ENCODE measurements at places on chromosomes 4 and X.

GRCh38 chr4:148539387-148539786 is 97.2 kb upstream of the NR3C2 start:
- no peaks in the 10 kb centered on the region for H3K27me3 ChIP-seq
- peak; percentile 73 for DNase-seq
- H3K36me3 ChIP-seq = no peaks in the 10 kb centered on the region
- peaks cover 10% of the 10 kb centered on the region for H3K4me1 ChIP-seq

DNA sequence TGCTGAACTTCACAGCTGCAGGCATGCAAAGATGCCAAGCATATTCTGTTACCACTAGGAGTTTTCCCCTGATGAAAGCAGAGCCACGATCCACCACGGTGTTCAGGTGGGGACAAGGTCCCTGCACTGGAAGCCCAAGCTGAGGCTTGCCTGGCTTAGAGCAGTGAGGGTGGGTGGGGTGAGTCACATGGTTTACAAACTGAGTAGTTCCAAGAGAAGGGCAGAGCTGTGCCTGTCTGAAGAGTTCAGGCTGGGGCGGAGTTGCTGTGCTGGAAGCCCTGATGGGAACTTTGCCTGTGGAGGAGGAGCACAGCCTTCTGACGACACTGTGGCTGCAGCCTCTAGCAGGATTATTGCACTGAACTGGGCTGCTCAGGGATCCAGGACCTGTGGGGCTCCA is 45.5 kb downstream of the FAM9B start:
- H3K4me3 ChIP-seq = no peak overlapping the region
- peak; percentile 42 for DNase-seq
- peaks cover 3% of the 10 kb centered on the region for H3K4me1 ChIP-seq
- no peak overlapping the region for H3K27ac ChIP-seq

- no peak for DNase-seq
- H3K4me1 ChIP-seq = no peaks in the 10 kb centered on the region
- no peaks in the 10 kb centered on the region for H3K27me3 ChIP-seq
- H3K4me3 ChIP-seq = no peak overlapping the region
- no peaks in the 10 kb centered on the region for H3K36me3 ChIP-seq
Observed at GRCh38 chr4:81804849-81805248, 333.1 kb upstream of the RASGEF1B start.

DNA sequence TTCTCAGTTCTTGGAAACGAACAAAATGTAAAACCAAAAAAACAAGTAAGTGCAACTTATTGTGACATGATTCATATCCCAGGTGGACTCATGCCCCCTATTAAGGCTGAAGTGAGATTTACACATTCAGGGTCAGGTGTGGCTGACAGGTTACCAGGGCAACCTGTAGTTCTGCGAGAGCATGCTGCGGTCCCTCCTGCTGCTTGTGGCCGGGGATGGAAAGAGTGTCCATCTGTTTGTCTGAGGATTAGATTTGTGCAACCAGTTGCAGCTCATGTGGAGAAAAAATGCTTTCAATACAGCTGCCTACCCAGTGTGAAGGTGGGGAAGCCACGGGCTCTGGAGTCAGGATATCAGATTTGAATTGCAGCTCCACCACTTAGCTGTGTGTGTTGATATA is 78.8 kb downstream of the FAM184B start:
- H3K4me3 ChIP-seq = no peak overlapping the region
- 0 out of 2 replicates have a peak, but pooled peaks cover 5% of the 10 kb centered on the region for H3K4me1 ChIP-seq
- H3K27me3 ChIP-seq = no peaks in the 10 kb centered on the region
- no peak overlapping the region for H3K27ac ChIP-seq
- DNase-seq = peak; percentile 12

DNA sequence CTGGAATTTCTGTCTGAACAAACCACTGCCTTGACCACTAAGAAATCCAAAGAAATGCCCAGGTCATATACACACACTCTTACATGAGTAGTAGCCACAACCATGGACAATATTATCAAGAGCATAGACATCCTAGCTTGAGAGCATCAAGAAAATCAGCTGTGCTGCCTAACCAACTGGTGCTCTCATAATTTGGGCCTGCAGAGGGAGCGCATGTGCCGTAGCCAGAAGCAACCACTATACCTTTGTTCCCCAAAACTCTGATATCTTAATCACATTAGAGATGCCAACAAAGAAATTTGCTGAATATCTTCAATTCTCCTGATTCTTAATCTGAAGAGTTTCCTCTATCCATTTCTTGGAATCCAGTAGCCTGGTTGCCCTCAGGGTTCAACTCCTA is 163.6 kb downstream of the ZNF674 start:
- H3K27me3 ChIP-seq = no peaks in the 10 kb centered on the region
- peak; percentile 40 for DNase-seq
- no peak overlapping the region for H3K4me3 ChIP-seq
- 0 out of 2 replicates have a peak, but pooled peaks cover 1% of the 10 kb centered on the region for H3K4me1 ChIP-seq

DNA sequence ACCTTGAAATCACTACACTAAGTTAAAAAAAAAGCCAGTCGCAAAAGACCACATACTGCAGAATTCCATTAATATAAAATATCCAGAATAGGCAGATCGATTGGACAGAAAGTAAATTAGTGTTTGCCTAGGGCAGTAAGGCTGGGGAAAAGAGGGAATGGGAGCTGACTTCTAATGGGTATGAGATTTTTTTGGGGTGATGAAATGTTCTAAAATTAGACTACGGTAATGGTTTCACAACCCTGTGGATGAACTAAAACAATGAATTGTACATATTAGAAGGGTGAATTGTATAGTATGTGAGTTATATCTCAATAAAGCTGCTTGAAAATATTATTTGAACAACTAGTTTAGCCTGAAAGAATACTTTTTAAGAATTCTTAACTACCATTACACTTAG is 6.7 kb upstream of the GPRIN3 start:
- no peak overlapping the region for H3K4me3 ChIP-seq
- H3K36me3 ChIP-seq = no peaks in the 10 kb centered on the region
- no peaks in the 10 kb centered on the region for H3K4me1 ChIP-seq
- no peaks in the 10 kb centered on the region for H3K27me3 ChIP-seq
- no peak for DNase-seq

GRCh38 chr4:93446038-93446437 is 382.5 kb upstream of the ATOH1 start:
- no peaks in the 10 kb centered on the region for H3K4me1 ChIP-seq
- no peaks in the 10 kb centered on the region for H3K27me3 ChIP-seq
- H3K27ac ChIP-seq = no peak overlapping the region
- no peak overlapping the region for H3K4me3 ChIP-seq
- no peak for DNase-seq

All from Caco-2 (cell line).